ENCODE measurements at places on chromosomes 4 and X.

- no peak for DNase-seq
Measured at GRCh38 chrX:15475021-15475420, 18.1 kb downstream of the PIR start.

GRCh38 chrX:102995316-102995715 lies 58.2 kb downstream of the RAB40AL start:
- DNase-seq = no peak

DNA sequence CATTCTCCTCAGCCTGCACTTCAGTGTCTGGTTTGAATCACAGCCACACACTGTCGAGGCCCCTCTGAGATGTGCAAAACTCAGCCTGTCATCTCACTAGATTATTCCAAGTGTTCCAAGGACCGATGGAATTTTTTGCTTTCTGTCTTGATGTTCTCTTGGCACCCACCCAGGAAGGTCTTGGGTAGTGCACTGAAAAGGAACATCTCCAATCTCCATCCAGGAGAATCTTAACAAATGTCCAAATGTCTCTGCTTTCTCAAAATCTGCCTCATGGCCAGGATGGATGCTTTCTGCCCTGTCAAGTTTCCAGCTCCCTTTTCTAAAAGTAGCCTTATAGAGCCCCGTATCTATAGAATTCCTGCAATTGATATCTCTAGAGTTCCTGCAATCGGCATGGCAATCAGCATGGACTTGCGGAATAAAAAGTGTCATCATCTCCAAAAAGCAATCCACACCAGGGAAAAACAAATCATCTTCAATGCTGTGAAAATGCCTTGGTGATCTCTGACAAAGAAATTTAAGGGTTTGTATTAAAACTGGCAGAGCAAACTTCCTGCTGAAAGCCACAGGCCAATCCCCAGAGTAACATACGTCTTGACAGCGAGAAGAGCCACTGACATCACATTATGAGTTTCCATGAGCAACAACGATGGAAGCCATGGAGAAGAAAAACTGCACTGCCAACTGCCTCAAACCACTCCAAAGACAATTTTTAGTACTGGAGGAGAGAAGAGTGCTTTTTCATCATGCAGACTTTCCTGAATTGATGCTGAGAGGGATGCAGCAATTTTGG lies 215.3 kb upstream of the FAM9B start:
- no peak for DNase-seq

DNA sequence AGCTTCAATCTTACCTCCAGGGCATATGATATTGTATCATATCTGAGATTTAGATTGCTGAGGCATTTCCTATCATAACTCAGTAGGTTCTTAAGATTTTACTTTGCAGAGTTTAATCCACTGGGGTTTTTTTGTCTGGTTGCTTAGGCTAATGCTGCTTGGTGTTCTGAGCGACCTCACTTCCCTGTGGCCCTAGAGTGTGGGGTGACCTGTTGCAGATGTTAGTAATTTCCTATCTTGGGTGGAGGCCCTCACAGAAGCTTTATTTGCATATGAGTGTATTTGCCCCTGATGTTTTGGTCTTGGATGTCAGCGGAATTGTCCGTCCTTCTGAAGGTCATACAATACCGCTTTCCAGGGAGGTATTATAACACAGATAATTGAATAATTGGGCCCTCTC lies 137.1 kb downstream of the NDST3 start:
- DNase-seq = no peak

DNA sequence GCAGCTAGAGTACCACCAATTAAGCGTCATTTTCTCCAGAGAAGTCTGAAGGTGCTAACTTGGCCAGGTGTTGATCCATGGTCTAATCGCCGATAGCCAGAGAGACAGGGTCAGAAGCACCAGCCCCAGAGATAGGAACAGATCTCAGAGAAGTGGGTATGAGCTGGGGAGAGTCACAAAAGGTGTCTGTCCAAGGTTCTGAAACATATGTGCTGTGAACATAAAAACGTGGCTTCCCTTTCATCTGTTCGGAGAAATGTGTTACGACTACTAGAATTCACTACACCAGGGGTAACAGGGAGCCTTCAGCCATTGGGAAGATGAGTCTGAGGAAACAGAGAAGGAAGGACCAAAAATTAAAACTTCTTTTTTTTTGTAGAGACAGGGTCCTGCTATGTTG lies 91.3 kb downstream of the FBXL5 start:
- no peak for DNase-seq

DNA sequence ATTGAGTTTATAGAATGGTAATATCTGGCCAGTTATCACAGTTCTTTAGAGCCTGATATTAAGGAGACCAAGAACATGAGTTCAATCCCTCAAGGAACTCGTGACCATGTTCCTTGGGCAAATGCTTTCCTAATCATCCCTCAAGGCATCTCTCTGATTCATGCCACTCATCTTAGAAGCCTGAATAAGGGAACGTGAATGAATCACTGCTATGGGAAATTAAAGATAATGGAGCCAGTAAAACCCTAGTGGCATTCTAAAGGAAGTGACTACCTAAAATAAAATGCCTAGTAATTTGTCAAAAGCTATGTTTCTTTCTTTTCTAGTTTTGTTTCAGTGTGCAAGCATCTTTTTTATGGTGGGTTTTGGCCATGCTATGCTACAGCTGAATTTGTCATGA lies 1161.3 kb downstream of the C4orf33 start:
- DNase-seq = no peak

DNA sequence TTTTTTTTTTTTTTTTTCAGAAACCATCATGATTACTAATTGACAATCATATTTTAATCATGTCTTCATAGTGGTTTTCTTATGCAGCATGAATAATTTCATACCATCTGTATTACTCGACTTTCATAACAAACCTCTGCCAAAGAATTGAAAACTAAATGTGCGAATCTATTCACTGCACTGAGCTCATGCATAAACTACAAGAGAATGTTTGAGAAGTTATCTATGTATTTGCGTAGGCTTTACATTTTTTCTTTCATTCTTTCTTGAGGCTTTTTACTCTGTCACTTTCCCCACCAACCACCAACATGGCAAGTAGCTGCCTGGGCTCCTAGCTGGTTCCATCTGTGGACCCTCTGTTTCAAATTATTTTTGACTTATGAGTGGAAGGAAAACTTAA lies 1761.0 kb downstream of the STIM2 start:
- DNase-seq = no peak

- no peak for DNase-seq
Measured at GRCh38 chr4:68372588-68372987, 22.7 kb upstream of the YTHDC1 start.

- no peak for DNase-seq
Measured at GRCh38 chr4:182245541-182246215, 2.5 kb downstream of the TENM3 start.

DNA sequence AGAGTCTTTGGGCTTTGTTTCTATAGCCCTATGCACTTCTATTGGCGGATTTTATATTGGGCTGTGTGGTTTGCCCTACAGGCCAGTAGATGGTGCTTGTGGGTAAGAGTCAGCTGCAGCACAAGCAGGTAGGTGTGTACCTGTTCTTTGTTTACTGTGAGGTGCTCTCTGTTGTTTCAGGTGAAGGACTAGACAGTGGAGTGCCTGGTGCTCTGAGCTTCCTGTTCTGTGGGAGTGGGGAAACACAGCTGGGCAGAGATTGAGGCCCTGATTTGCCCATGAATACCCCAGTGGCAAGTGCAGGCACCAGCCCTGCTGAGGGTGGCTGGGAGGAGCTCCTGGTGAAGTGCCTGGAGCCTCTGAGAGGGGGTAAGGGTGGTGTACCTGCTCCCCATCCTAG lies 26.3 kb upstream of the UCP1 start:
- no peak for DNase-seq

GRCh38 chr4:170776983-170777382 lies 687.2 kb upstream of the AADAT start:
- DNase-seq = no peak

GRCh38 chr4:116358633-116359222 lies 726.6 kb downstream of the TRAM1L1 start:
- DNase-seq = no peak

GRCh38 chrX:135411893-135412292 lies 9.9 kb upstream of the SMIM10L2A start:
- no peak for DNase-seq

DNA sequence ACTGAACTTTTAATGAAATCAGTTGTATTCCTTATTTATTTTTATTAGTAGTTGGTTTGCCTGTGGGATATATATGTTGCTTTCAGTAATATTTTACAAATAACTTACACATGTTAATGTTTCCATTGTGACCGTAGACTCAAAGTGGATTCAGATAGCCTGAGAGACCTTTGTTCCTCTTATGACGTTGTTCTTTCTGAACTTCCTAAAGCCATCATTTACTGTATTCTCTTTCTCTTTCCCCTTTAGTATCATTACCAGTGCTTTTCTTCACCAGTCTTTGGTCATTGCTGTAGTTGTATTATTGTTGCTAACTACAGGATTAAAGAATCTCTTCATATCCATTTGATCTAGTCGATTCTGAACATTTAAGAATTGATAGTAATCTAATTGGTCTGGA lies 4.3 kb downstream of the STIM2 start:
- no peak for DNase-seq

DNA sequence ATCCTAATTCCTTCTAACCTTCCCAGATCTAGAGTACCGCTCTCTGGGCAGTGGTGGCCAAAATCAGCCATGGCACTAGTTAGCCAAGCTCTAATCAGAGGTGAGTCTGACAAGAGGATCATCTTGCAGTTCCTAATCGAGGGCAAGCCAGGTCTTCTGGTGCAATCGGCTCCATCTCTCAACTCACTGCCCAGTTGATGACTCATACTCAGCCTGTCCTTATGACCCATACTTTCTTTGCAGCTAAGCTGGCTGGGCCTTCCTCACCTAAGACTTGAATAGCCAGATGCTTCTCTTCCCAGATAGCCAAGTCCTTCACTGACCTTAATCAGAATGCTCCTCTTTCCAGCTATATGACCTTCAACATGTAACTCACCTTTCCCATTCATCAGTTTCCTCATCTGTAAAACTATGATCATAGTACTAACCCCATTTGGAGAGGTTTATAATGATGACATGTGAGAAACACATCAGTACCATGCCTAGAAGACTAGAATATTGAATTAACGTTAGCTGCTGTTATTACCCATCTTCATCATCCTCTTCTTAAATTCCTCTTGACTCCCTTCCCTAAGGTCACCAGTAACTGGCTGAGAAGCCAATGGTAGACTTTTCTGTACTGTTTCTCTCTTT lies 57.1 kb downstream of the RELL1 start:
- DNase-seq = no peak

GRCh38 chr4:7420661-7421040 lies 14.1 kb downstream of the PSAPL1 start:
- DNase-seq = no peak

DNA sequence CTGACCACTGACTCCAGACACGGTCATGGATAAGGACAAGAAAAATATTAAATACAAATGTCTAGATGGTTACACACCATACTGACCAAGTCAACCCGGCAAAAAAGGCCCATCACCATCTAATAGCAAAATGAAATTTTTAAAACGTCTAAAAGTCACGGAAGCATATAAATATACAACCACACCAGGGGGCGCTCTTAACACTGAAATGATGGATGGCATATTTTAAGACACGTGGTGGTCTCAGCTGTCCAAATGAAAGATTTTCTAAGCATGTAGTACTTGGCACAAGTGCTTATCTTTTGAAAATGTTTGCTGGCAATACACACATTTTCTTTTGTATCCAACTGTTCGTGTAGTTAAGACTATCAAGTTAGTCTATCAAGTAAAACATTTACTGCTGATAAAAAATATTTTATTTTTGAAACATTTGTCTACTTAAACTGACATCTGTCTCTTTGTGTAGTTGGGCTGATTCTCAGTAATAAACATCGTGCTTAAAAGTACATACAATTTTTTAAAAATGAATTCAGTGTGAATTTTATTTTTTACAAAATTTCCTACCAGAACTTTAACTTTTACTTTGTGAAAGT lies 64.6 kb downstream of the COX7B2 start:
- DNase-seq = no peak

GRCh38 chr4:94636004-94636403 lies 121.8 kb upstream of the BMPR1B start:
- DNase-seq = no peak

- DNase-seq = peak; percentile 58
Measured at GRCh38 chr4:147019091-147019490, 73.4 kb upstream of the TTC29 start.

DNA sequence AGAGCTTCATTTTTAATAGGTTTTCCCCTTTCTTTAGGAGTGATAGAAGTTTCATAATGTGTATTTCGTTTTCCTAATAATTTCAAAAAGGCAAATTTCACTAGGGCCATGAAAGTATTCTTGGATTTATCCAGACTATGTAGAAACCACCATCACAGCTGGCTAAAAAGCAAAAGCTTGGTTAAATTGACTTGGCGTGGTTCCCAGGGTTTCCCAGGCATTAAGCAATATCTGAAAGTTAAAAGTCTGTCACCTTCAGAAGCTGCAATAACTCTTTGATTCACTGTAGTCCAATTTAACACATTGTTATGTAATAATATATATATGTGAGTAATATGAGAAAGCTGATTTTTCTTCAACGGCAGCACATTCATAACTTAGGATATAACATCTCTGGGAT lies 38.3 kb downstream of the NDNF start:
- DNase-seq = no peak

DNA sequence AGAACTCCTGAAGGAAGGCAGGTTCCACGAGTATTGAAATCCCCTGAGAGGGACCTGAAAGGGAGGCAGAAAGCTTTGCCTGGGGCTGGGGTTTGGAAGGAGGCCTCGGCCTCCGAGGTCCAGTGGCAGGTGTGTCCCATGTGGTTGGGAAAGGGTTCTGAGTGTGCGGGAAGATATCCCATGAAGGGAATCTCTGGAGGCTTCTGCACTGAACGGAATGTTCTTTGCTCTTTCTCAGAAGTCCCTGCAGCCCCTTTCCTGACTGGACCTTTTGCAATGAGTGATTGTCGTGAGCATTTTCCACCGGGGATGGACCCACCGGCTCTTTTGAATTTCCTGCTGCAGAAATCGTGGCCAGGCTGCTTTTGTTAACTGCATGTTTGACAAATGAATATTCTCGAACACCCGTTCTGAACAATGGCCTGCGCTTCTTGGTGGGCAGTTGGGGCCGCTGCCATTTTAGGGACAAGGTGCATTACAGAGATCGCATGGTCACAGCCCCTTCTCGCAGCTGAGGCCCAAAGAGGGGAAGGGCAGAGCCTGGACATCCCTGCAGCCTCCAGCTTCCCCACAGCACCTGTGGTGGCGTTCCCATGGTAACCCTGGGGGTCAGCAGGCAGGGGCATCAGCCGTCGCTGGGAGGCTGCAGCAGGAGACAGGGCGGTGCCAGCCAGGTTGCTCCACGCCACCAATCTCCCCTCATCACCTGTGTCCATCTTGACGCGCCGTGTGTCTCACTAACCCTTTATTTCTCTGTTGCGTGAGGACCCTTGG lies 18.3 kb upstream of the HTRA3 start:
- DNase-seq = no peak

DNA sequence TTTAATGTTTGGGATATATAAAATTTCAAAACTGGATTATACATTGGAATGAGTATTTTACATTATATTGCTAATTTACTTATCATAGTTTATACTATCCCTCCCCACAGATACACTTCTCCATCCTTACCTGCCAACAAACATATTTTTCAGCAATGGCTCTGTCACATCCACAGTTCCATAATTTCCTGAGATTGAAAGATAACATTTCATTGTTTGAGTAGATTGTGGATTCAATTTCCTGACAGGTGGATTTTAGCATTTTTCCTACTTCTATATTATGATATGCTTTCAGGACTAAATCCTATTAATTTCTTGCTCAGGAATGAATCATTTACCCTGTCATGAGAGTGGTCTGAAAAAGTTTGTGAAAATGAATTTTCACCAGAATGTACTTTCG lies 115.3 kb upstream of the KLHL4 start:
- no peak for DNase-seq

- DNase-seq = no peak
Measured at GRCh38 chrX:21374994-21375707, 933 bp downstream of the CNKSR2 start.
